ENCODE measurements at places on chromosomes 12 and 14.
A peak's percentile ranks its signal among the peaks of the same experiment; 100 is the strongest.

DNA sequence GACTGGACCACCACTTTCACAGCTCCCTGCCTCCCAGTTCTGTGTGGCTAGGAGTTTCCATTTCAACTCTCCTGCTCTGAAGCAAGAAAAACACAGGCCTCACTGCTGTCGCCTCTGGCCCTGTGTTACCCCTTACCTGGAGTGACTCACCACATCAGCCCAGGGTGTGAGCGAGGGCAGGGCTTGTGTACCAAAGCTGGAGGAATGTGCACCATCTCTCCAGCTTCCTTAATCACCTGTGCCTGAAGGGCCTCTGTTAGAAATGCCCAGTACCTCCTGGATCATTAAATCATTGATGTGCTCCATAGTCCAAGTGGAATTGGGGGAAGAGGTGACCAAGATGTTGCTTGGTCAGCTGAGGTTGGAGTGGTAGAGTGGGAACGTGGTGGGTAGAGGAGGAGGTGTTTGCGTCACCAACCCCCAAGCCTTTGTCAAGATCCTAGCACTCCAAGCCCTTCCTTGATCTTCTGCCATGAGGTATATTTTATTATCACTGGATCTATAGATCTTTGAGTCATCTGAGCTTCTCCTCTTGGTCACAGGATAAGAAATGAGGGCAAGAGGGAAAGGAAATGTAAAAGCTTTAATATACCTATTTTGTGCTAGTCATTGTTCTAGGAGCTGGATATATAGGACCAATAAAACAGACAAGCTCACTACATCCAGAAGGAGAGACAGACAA lies 51.3 kb downstream of the SSPN start:
- no peak for DNase-seq

GRCh38 chr14:32590157-32590556 lies 261.1 kb downstream of the AKAP6 start:
- no peak for DNase-seq

DNA sequence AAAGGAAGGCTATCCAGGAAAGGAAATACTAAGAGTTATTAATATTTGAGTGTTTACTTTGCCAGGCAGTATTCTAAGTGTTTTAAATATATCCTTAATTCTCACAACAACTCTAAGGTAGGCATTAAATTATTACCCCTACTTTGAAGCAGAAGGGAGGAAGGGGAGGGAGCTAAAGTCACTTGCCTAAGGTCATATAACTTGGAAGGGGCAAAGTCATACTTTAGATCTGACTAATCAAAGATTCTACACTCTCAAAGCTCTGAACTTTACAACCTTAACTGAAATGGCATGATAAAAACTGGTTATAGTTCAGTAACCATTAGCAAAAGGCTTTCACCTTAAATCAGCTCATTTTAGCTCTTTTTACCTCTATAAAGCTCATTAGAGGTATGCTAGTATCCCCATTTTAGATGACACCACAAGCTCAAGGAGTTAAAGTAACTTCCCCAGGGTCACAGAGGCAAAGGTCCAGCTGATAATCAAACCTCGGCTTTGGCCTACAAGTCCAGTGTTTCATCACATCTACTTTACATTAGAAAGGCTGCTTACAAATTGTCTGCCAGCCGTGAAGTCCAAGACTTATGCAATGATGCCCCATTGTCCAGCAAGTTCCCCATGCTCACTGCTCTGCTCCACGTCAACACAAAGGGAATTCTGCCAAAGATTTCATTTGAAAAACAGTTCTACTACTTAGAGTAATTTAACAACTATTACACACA lies 223.9 kb downstream of the MED13L start:
- peak; percentile 54 for DNase-seq

DNA sequence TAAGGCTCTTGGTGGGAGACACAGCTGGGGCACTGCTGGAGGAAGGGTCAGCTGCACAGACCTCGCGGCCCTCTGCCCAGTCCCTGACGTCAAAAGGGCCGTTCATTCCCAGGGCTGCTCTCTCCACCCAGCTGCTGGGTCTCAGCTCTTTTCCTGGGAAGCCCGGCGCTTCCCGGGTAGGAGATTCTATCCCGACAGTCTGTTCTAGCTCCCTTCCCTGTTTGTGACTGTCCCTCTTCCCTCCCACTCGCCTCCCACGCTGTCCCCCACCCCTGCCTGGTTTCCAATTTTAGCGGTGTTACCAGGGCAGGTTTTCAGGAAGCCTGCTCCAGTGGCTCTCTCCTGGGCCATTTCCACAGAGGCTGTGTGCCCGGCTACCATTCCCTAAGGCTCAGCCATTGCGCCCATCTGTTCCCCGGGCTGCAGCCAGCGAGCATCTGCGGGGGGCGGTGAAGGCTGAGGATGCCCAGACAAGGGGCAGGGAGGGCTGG lies 186.6 kb downstream of the CACNA1C start:
- DNase-seq: no peak

DNA sequence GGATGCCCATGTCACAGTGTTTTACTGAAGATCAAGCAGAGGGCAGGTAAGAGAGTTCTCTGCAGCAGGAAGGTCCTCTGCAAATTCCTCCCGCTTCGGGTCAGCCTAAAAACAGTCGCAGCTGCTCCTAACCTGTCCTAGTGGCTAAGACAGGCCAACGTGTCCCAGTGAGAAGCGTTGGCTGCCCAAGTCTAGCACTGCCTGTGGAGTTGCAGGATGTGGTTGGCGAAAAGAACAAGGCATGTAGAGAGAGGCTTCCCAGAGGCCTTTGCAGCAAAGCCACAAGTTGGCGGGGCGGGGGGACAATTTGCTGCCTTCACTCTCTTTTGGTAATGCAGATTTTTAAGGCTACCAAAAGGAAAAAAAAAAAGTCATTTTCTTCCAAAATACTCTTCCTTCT lies 340.1 kb downstream of the BCL11B start:
- DNase-seq: no peak

DNA sequence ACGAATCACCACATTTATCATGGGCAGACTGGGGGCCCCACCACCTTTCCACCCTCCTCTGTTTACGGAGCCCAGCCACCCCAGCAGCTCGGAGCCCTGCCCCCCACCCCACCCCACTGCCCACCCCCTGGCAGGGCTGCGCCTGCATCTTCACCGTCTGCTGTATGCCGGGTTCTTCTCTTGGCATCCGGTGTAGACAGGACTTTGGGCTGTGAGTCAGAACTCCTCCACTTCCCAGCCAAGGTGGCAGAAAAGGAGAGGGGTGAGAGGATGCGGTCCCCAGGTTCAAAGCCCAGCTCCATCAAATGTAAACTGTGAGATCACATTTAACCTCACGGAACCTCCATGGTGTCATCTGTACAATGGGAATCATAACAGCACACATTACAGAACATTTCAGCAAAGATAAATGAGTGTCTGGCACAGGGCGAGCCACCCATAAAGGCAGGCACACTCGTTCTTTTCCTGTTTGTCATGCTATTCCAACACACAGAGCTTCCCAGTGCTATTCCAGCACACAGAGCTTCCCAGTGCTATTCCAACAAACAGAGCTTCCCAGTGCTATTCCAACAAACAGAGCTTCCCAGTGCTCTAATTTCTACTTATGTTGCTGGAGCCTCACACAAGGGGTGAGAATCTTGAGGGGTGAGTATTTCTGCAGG lies 292.7 kb upstream of the RTL1 start:
- no peak for DNase-seq

DNA sequence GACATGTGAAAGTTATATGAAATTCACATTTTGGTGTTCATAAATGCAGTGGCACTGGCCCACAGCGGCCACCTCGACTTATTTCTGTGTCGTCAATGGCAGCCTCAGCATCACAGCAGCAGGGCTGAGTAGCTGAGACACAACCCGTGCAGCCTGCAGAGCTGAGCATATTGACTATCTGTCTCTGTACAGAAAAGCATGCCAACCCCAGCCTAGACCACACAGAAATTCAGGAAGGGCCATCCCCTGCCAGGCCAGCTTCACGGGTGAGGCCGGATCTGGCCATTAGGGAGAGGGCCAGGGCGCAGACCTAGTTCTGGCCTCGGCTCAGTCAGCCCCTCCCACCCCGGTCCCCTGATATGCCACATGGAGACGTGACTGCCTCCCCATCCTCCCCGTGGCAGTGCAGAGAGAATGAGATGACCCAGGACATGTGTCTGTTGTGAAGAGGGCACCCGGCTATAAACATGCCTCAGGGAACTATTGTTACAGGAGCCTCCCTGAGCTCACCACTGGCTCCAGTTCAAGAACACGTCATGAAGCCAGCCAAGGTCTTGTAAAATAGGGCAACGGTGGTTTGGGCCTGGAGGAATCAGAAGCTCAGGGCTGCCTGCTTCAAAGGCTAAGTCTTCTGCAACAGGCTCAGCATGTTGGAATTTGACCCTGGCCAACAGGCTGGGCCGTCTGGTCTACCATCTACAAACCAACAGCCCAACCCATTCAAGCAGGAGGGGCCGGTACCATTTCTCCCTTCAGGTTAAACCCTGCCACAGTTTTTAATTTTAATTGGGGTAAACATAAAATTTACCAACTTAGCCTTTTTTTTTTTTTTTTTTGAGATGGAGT lies 25.5 kb downstream of the SCARB1 start:
- peak; percentile 77 for DNase-seq

DNA sequence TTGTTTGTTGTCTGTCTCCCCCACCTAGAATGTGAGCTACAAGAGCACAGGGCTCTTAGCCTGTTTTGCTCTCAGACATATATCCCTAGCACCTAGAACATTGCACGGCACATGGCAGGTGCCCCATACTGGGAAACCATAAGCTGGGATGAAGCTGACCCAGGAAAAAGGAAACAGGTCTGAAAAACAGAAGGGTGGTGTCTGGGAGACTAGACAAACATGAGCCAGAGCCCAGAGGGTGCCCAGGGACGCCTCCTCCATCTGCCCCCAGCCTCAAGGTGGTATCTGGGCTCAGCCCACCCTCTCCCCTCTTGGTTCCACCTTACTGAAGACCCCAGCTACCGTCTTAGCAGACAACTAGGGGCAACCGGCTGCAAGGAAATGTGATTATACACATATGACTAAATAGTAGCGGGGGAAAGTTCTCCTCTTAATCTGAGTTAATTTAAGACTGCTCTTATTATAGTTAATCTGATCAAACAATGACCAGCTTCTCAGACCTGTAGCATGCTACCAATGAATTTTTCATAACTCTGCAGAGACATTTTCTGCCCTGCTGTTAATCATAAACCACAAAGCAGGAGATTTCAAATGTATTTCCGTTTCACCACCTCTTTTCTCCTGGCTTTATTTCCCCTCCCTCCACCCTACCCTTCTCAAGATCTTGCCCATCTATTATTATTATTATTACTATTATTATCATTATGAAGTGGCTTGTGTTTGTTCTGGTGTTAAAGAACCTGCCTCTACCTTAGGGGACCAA lies 31.9 kb downstream of the KSR2 start:
- DNase-seq: no peak

- DNase-seq: no peak
These were observed 106.8 kb downstream of the LGR5 start for GRCh38 chr12:71546322-71546861.

DNA sequence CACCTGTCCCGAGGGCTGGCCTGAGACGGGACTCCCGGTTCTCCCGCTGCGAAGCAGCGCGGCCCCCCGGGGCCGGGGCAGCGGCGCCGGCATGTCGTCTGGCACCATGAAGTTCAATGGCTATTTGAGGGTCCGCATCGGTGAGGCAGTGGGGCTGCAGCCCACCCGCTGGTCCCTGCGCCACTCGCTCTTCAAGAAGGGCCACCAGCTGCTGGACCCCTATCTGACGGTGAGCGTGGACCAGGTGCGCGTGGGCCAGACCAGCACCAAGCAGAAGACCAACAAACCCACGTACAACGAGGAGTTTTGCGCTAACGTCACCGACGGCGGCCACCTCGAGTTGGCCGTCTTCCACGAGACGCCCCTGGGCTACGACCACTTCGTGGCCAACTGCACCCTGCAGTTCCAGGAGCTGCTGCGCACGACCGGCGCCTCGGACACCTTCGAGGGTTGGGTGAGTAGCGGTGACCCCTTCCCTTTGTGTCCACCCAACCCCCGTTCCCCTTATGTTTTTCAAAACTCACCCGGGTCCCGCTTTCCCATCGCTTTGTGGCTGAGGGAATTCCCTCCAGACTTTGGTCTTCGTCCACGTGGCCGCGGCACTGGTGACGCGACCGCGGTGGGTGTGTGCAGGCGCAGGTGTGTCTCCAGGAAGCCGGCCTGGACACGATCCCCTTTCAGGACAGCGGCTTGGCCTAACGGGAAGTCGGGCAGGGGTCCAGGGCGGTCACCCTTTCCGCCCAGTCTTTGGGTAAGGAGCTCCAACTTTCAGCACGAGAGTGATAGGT lies 826 bp downstream of the PRKCH start:
- DNase-seq: peak; percentile 42

DNA sequence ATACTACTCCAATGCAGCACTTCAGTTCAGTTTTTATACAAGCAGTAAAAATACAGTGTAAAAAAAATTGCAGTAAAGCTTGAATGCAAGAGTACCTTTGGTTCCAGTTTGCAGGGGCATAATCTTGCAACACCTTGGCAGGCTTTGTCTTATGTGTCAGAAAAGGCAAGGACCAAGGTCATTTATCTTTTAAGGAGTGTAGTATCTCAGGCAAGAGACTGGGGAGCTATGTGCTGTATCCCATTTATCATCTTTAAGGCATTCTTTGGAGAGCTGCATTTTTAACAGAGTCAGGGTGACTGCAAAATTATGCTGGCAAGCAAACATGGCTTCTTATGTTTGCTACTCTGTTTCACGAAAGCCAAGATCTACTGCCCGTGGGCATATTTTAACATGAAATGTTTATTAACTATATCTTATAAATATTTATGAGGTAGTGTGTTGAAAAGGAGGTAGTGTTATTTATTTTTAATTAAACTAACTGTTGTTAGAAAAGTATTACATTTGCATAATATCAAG lies 14.8 kb upstream of the DLGAP5 start:
- DNase-seq: no peak

All from muscle of back (tissue), 13 donors.